Mucosa of gallbladder (tissue), 1 donor: ENCODE measurements at places on chromosomes 3 and 15. TPM values are rescaled to one million over a fixed set of nuclear protein-coding genes. Genes with fewer than 3 reads are reported as not detected.
A peak's percentile ranks its signal among the peaks of the same experiment; 100 is the strongest.

DNA sequence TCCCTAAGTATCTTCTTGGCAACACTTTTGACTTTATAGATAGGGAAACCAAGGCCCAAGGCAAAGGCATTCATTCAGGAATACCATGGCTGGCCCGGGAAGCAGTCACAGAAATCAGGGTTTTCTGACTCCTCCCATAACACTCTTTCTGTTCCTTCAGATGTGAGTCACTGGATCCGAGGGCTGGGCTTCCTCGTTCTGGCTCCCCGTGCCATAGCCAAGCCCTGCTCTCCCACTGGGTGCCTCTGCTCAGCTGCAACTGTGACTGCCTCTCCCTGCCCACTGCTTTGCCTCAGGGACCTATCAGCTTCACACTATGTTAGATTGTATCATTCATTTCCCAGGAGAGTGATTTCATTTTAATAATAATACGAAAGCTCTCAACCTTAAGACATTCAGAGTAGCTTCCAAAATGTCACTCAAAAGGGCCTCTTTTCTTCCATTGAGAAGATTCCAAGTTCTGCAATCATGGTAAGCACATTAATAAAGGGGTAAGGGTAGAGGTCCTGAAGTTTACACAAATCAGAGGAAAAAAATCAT, 50.2 kb downstream of the GABRB3 start:
- DNase-seq, result peak; percentile 25

GRCh38 chr3:481680-482079, 285.1 kb downstream of the CHL1 start:
- no peak for DNase-seq

- DNase-seq, result peak; percentile 12
These were observed 646.0 kb downstream of the TUSC7 start for GRCh38 chr3:117355566-117355965.

DNA sequence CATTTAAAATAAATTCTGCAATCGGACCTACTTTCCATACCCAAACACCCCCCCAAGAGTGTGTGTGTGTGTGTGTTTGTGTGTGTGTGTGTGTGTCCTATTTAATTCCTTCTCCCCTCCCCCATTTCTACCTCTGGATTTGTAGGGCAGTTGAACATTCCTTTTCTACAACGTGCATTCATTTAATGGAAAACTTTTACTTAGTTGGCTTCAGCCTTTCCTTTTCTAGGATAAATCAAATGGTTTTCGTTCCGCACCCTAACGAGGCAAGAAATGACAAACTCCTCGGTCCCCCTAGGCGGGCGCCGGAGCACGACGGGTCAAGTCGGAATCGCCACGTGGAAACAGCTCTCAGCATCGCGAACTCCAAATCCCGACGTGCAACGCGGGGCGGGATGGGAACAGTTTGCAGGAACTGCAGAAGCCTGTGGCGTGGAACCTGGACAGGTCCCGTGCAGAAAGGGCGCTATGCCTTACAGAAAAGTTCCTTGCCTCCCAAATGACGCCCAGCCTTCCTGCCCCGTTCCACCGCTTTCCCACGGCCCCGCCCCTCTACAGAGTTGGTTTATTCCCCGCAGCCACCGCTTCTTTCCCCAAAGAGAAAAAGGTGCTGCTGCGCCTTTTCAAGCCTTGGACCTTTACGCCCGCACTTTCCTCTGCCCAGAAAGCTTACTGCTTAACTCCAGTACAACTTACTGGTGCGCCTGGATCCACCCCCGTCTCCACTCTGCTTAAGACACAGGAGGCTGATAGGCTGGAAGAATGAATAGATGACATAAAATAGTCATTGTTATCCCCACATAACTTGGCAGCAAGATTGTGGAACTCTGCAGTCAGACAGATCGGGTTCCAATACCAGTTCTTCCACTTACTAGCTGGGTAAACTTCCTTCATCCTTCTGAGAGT, 1.1 kb upstream of the EIF2B5 start:
- DNase-seq, result peak; percentile 81

GRCh38 chr15:85047271-85047948, 65.8 kb downstream of the PDE8A start:
- peak; percentile 39 for DNase-seq

- no peak for DNase-seq
These were observed 259.2 kb downstream of the GBE1 start for GRCh38 chr3:81502236-81502635.

DNA sequence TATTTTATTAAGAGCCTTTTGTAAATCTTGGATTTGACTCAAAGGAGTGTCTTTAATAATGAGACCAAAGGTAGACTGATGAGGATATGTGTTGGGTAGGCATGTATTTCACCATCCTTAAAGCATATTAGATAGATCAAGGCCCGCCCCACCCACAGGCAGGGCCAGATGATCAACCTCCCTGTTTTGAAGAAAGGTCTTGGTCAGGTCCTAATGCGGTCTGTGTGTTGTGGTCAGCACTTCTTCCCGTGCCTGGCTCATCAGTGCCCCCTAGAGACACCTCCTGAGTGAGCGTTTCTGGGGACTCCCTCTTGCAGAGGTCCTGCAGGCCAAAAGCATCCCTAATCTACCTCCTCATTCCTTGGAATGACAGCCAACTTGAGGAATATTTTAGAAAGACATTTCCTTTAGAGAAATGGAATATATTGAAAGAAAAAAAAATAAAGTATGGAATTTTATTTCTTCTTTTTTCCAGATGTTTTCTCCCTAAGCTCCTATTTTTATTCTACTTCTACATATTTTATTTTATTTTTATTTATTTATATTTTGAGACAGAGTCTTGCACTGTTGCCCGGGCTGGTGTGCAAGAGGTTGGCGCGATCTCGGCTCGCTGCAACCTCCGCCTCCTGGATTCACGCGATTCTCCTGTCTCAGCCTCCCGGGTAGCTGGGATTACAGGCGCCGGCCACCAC, 6.0 kb downstream of the TM4SF4 start:
- DNase-seq, result peak; percentile 83

DNA sequence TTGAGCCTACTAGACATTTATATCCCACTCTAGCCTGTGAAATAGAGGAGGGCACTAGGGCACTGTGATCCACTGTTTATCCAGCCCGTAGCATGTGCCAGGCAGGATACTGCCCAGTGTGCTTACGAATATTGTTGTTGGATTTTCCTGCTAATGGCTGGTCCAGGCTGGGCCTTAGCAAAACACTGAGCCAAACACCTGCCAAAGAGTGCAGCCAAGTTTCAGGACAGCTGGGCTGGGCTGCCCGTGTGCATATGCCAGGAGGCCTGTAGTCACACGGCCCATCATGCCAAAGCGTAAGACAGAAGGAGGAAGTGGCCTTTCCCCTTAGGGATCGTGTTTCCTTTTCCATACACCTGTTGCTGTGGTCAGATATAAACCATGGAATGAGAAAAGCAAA, 54.5 kb upstream of the ABHD10 start:
- peak; percentile 53 for DNase-seq

DNA sequence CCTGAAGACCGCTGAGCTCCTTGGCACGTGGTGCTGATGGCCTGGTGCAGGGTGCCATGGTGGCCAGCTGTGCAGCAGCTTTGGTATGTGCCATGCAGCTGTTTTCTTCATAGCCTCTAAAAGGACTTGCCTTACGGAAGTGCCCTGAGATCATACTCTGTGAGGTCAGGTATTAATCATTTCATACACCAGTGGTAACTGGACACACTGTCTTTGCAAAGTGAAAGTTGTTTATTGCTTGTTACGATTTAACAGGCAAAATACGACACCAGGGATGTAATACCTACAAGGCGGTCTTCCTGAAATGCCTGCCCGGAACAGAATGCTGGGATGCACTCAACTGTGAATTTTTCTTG, 184.6 kb downstream of the ATP10A start:
- DNase-seq, result no peak

DNA sequence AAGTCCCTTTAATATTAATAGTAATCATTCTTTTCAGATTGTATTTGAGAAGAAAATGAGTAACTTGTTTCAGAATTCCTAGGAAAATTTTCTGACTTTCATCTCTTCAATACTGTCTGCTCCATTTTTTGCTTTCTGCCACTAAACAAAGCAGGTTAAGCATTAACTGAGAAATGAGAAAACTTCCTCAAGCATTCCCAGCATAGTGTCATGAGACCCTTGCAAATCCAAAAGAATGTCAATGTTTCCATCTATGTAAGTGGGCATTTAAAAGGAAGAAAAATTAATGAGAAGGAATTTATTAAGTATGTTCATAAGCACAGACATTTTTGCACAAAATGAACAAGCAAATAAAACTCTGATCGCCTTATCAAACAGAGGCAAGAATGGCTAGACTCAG, 148.0 kb upstream of the STRIT1 start:
- no peak for DNase-seq

- DNase-seq, result no peak
These were observed 104.2 kb downstream of the THRB start for GRCh38 chr3:24390169-24391130.

DNA sequence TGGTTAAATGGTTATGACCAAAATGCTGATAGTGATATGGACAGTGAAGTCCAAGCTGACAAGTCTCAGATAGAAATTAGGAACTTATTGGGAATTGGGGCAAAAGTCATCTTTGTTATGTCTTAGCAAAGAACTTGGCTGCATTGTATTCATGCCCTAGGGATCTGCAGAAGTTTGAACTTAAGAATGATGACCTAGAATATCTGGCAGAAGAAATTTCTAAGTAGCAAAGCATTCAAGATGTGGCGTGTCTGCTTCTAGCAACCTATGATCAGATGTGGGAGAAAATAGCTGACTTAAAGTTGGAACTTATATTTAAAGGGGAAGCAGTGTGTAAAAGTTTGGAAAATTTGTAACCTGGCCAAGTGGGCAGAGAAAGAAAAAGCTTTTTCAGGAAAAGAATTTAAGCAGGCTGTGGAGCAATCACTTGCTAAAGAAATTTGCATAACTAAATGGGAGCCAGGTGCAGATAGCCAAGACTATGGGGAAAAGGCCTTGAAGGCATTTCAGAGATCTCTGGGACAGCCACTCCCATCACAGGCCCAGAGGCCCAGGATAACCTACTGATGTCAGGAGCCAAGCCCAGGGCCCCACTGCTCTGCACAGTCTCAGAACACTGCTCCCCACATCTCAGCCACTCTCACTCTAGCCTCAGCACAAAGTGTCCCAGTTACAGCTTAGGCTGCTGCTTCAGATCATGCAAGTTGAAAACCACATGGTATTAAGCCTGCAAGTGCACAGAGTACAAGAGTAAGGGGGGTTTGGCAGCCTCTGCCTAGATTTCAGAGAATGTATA, 147.8 kb upstream of the TGFBR2 start:
- no peak for DNase-seq

GRCh38 chr3:11221818-11222415, 50.3 kb upstream of the ATG7 start:
- no peak for DNase-seq

DNA sequence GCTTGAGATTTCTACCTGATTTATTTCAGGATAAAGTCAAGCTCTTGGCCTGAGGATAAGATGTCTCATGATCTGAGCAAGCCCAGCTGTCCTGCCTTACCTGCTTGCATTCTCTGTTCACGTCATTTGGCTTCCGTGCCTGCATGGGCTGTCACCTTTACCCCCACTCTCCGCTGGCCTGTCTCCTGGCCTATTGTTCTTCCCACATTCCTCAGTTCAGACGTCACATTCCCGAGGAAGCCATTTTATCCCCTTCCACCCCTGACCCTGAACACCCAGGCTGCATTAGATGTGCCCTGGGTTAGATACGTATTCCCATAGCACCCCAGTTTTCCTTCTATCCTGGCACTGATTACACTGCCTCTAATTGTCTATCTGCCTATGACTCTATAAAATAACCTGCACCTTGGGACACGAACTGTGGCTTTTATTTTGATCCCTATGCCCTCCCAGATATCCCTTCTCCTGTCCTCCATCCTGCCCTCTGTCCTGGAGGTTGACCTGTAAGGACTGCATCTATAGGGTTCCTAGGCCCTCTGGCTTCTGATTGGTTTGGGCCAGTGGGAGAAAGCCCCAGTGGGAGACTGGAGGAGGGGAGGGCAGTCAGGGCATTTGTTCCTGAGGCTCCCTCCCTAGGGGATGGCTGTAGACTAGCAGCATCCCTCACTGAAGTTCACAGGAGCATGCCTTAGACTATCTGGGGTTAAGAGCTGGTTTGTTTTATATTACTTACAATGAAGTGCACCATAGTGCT, 19.2 kb upstream of the UBE2Q2 start:
- DNase-seq, result peak; percentile 61

DNA sequence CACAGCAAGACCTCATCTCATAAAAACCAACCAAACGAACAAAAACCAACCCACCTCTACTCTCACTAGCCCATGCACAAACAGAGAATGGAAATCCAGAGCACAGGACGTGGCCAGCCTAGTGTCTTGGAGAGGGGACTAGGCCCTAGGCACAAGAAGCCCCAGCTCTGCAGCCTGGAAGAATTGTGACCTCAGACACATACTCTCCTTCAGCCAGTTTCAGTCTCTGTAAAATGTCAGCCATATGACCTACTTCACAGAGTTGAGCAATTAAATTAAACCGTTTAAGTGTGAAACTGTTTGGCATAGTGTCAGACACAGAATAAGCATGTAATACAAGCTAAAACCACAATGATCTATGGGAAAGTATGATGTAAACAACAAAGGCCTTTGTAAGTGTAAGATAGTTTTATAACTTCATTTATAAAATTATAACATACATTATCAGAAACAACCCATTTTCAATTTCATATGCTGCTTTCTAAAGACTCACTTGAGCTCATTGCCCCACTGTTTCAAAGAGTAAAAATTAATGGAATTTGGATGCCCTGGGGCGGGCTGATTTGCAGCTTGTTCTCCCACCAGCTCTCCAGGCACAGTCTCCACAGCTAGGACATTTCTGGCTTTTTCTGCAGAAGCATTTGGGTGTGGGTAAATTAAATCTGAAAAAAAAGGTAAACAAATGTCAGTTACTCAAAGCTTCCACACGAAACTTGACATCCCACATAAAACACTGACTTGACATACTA, 32.9 kb downstream of the TBC1D2B start:
- no peak for DNase-seq

DNA sequence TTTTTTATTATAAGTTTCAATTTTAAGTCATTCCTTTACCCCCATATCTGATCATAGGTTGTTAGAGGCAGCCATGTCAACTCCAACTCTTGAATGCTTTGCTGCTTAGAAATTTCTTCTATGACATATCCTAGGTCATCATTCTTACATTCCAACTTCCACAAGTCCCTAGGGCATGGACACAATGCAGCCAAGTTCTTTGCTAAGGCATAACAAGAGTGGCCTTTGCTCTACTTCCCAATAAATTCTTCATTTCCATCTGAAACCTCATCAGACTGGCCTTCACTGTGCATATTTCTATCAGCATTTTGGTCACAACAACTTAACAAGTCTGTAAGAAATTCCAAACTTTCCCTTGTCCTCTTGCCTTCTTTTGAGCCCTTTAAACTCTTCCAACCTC, 28.5 kb downstream of the TRIM42 start:
- DNase-seq, result no peak

GRCh38 chr3:171835116-171835515, 8.0 kb upstream of the TMEM212 start:
- no peak for DNase-seq

KCNAB1 gene
- 1.6 TPM for total RNA-seq

CCR1 gene
- 4.8 TPM for total RNA-seq

TSPAN3 gene
- total RNA-seq, result 430 TPM

MINDY4B gene
- total RNA-seq, result not detected

SETD2 gene
- 47.0 TPM for total RNA-seq

ZNF662 gene
- 8.6 TPM for total RNA-seq

SLC9C1 gene
- 0.46 TPM for total RNA-seq

POC1A gene
- total RNA-seq, result 3.4 TPM
